ENCODE measurements at places on chromosomes 4 and X.

DNA sequence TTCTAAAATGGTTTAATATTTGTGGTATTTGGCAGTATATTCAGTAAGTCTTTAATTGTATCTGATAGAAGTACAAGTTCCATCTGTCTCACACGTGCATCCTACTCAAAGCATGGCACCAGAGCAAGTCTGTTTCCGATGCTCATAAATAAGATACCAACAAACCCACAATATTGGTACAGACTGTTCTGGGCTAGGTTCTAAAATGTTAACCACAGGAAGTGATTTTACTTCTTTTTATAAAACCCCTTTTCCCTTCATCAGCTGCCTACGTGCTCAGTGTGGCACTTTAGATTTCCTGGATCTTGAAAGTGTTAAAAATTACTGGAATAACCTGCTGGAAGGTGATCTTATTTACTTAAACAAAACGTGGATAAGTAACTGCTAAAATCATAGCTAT lies 165.1 kb downstream of the CFAP299 start:
- no peak for DNase-seq

DNA sequence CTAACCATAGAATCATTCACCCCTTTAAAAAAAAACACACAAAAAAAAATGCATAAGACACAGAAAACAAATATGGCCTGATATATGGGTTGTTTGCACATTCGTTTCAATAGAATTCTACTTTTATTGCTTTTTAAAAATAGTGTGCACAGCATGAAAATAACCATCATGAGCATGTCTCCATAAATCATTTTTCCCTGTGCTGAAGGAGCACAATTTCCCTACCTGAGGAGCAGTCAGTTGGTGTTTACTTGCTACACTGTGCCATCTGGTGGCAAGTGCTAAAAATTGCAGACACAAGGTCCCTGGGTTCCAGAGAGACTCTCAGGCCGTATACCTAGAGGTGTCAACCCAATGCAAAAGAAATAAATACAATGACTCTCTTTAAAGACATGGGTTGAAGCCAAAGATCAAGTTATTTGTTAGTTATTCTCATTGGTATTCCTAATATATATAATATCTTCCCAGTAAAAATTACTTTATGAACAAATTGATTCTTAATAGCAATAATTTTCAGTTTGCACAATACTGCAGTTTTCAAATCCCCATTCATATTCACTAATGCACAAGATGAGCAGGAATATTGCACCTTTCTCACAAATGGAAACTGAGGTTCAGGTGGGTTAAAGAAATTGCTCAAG lies 551.4 kb downstream of the IQCM start:
- no peak for DNase-seq

DNA sequence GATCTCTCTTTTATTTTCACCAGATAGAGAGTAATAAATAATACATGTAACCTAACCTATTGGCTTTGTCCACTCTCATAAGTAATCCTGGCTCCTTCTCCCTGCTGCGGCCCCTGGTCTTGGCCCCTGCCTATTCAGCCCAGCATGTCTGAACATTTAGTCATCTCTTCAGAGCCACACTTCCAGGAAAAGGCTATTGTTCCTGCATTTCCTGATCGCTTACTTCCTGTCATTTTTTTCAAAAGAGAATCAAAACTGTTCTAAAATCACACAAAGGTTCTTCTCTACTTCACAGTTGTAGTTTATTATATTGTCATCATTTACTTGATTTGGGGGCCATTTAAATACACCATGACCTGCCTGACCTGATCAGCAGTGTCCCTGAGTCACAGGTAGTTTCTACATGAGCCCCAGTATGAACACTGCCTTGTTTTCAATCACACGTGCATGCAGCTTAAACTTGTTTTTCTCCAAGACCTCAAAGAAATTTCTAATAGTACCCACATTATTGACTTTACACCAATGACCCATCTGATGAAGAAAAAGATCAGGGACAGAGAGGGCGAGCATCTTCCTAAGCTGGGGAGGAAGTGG lies 47.4 kb upstream of the KDR start:
- DNase-seq, result no peak

GRCh38 chrX:46758163-46758955 lies 559 bp downstream of the SLC9A7 start:
- no peak for DNase-seq

GRCh38 chr4:113524096-113524495 lies 237.4 kb downstream of the CAMK2D start:
- no peak for DNase-seq

GRCh38 chr4:117239434-117239833 lies 154.1 kb upstream of the TRAM1L1 start:
- no peak for DNase-seq

- DNase-seq, result no peak
Observed at GRCh38 chr4:176957353-176958118, 164.8 kb upstream of the VEGFC start.

- DNase-seq, result no peak
Observed at GRCh38 chrX:8738588-8739189, 6.8 kb upstream of the ANOS1 start.
